Colonic mucosa (tissue), 4 donors: ENCODE measurements at places on chromosomes 7 and 10. TPM values are rescaled to one million over a fixed set of nuclear protein-coding genes. Genes with fewer than 3 reads are reported as not detected.

COL28A1 gene
- total RNA-seq = 3.5 TPM

MAPK8 gene
- total RNA-seq = 43.3 TPM

NME8 gene
- total RNA-seq = not detected

CALD1 gene
- 193 TPM for total RNA-seq

DNA sequence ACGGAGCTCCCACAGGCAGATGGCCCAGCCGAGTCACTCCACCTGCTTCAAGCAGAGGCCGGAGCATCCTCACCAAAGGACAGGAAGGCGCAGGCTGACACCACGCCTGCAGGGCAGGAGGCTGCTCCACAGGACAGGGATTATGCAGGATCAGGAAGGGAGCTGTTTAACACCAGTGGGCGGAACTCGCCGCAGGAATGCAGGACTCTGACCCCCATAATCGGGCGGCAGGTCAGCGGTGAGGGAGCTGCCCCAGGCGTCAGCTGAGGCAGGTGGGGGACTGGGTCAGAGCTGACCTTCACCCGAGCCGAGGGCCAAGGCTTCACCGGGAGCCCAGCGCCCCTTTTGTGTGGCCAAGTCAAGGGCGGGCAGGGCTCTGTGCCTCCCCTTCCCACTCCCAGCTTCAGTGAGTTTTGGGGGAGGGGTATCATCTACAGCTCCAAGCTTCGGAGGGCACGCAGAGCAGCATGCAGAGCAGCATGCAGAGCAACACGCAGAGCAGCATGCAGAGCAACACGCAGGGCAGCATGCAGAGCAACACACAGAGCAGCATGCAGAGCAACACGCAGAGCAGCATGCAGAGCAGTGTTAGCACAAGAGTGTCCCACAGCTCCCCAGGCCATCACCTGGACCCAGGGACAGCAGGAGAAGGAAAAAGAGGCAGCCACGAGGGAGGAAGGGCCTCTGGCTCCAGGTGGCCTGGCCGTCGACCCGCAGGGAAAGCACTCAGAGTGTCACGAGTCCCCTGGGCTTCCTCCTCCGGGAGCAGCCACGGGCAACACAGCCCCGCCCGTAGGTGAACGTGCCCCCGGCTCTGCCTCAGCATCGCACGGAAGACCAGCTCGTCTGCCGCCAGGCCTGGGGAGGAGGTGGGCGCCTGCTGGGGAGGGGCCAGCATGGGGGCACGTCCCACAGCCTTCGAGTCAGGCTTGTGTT is 151.7 kb upstream of the PPP2R2D start:
- H3K4me3 ChIP-seq = no peak overlapping the region
- no peaks in the 10 kb centered on the region for H3K4me1 ChIP-seq
- no peaks in the 10 kb centered on the region for H3K36me3 ChIP-seq
- H3K27ac ChIP-seq = no peak overlapping the region
- H3K27me3 ChIP-seq = no peaks in the 10 kb centered on the region

DNA sequence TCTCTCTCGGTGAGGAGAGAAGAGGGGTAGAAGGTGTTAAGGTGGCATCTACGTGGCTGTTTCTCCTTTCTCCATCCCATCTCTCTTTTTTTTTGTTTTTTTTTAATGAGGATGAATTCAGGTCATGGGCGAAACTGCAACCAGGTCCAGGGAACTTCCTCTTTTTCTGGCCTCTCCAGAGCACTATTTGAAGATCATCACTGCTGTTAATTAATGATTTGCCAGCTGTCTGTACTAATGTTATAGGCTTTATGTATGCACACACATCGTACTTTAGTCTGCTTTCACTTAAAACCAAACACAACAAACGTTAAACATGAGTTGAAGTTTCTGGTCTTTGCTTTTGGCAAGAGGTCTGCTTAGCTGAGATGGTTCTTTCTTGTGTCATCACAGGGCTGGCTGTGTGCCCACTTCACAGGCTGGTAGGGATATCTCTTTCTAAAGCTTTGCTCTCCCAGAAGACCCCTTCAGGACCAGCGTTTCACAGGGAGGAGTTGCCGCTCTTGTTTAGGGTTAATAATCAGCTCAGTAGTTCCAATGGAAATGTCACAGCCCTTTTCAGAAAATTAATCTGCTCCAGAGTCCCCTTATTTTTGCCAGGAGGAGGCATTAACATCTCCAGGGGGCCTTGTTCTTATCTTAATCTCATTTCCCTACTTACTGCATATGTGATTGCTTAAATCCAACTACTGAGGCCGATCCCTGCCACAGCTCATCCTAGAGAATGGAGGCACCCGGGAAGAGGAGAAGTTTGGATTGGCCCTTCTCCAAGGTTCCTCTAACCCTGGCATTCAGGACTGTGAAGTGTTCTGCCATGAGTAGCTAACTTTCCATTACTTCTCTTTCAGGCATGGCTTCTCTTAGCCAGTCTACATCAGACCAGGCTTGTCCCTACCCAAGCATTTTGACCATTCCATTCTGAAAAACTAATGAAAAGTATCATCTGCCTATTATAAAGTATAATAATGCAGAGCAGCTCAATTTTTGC is 273.9 kb upstream of the NFE2L3 start:
- H3K27ac ChIP-seq = no peak overlapping the region
- no peak overlapping the region for H3K4me3 ChIP-seq
- no peaks in the 10 kb centered on the region for H3K4me1 ChIP-seq
- H3K36me3 ChIP-seq = no peaks in the 10 kb centered on the region

DNA sequence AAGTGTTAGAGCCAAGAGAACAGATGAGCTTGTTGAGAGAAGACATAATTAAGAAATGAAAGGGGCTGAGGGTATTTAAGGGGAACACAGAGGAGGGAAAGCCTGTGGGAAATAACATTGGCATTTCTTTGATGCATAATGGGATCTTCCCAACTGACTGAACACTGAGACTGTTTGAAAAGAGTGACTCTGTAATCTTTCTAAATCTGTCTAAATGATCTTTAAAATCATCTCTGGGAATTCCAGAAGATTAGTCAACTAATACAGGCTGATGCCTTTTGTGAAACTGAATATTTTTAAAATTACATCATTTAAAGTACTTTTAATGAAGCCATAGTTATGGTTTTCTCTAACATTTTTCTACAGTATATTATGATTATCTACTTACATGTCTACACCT is 17.4 kb upstream of the SLC35G1 start:
- H3K4me1 ChIP-seq = no peaks in the 10 kb centered on the region
- no peak overlapping the region for H3K4me3 ChIP-seq
- H3K27ac ChIP-seq = no peak overlapping the region
- no peaks in the 10 kb centered on the region for H3K27me3 ChIP-seq
- no peak for DNase-seq

- H3K27me3 ChIP-seq = no peaks in the 10 kb centered on the region
- no peaks in the 10 kb centered on the region for H3K4me1 ChIP-seq
- no peak overlapping the region for H3K4me3 ChIP-seq
- no peak for DNase-seq
- H3K36me3 ChIP-seq = no peaks in the 10 kb centered on the region
Measured at GRCh38 chr10:127426746-127427145, 122.4 kb upstream of the NPS start.

- no peak overlapping the region for H3K4me3 ChIP-seq
- H3K36me3 ChIP-seq = no peaks in the 10 kb centered on the region
- H3K27ac ChIP-seq = no peak overlapping the region
- H3K27me3 ChIP-seq = no peaks in the 10 kb centered on the region
- no peak for DNase-seq
- no peaks in the 10 kb centered on the region for H3K4me1 ChIP-seq
Measured at GRCh38 chr10:27534161-27534700, 30.1 kb downstream of the RAB18 start.

- DNase-seq = no peak
- H3K36me3 ChIP-seq = no peaks in the 10 kb centered on the region
- no peaks in the 10 kb centered on the region for H3K27me3 ChIP-seq
Measured at GRCh38 chr10:22246680-22247391, 29.0 kb upstream of the EBLN1 start.

DNA sequence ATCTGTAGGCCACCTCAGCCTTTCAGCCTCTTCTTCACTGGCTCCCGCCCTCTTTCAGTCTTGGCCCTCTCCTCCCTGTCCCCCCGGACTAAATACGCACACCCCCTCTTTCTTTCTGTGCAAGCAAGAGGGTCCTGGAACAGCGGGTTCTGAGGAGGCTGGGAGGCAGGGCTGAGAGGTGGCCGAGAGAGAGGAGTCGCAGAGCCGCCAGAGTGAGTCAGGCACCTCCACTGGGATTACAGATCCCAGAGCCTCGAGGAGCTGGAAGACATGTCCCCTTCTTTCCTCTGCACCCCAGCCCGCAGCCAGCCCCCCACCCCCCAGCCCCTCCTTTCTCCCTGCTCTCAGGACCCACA is 182 bp downstream of the CCDC136 start:
- peaks cover 4% of the 10 kb centered on the region for H3K4me1 ChIP-seq
- no peak overlapping the region for H3K27ac ChIP-seq
- H3K36me3 ChIP-seq = no peaks in the 10 kb centered on the region
- DNase-seq = no peak

GRCh38 chr10:110617425-110618229 is 26.5 kb upstream of the RBM20 start:
- no peak overlapping the region for H3K4me3 ChIP-seq
- no peaks in the 10 kb centered on the region for H3K27me3 ChIP-seq

DNA sequence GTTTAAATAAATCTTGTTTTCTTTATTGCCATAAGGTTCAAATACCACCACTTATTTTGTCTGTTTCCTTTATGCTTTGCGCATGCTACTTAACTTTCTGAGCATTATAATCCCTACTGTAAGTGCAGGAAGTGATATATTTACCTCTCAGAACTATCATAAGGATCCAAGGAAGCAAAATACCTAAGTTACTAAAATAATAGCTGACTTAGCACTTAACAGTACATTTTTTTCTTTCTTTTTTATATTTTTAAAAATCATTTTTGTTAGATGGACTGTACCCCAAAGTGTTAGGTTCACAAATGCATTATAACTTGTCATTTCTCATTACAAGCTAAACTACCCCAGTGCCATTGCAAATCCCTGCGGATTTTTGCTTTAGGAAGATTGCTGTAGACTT is 663.8 kb downstream of the SUGCT start:
- no peaks in the 10 kb centered on the region for H3K4me1 ChIP-seq
- no peaks in the 10 kb centered on the region for H3K36me3 ChIP-seq
- no peak overlapping the region for H3K27ac ChIP-seq
- H3K4me3 ChIP-seq = no peak overlapping the region

GRCh38 chr10:105697290-105697780 is 1056.2 kb downstream of the SORCS3 start:
- no peak overlapping the region for H3K4me3 ChIP-seq
- H3K27me3 ChIP-seq = no peaks in the 10 kb centered on the region
- H3K36me3 ChIP-seq = no peaks in the 10 kb centered on the region
- no peak for DNase-seq
- H3K27ac ChIP-seq = no peak overlapping the region

GRCh38 chr7:131370523-131370968 is 42.9 kb downstream of the MKLN1 start:
- DNase-seq = no peak
- H3K36me3 ChIP-seq = no peaks in the 10 kb centered on the region
- H3K4me1 ChIP-seq = no peaks in the 10 kb centered on the region
- H3K4me3 ChIP-seq = no peak overlapping the region
- H3K27me3 ChIP-seq = no peaks in the 10 kb centered on the region

DNA sequence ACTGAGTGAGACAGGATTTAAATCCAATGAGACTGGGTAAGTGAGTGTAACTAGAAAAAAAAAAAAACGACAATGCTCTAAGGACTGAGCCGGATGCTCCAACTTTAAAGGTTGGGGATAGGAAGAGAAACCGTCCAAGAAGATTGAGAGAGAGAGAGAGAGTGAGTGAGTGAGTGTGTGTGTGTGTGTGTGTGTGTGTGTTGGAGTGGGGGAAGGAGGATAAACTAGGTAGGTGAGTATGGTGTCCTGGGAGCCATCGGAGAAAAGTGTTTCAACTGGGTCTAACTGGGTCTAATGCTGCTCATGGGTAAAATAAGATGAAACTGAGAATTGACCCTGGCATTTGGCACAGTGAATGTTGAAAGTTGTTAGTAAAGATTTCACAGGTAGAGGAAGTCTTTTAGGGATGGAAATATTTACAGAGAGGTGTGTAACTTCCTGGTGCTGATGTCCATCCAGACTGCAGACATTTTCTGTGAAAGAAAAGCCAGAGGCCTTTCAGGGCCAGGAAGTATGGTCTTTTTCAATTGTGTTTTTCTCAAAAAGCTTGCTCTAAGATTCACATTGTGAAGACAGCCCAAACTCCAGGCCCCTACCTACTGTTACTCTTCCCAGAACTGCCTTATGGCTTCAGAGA is 14.2 kb downstream of the ENTPD1 start:
- H3K4me3 ChIP-seq = no peak overlapping the region
- DNase-seq = no peak
- no peaks in the 10 kb centered on the region for H3K36me3 ChIP-seq
- H3K27ac ChIP-seq = no peak overlapping the region
- H3K27me3 ChIP-seq = no peaks in the 10 kb centered on the region
- H3K4me1 ChIP-seq = no peaks in the 10 kb centered on the region

DNA sequence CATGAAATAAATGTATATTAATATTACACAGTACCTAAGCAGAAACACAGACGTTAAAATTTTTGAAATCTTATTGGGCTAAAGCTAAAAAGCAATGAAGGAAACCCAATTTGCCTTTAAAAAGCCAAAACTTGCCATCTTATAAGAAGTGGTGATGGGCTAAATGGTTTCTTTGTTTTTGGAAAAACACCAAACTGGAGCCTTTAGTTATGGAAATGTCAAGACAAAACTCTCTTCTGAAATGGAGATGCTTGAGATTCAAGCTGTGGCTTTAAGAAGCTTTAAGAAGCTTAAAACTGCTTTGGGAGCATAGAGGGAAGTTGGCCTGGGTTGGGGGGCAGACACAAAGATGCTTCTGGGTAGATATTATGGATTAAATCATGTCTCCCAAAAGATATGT is 277.0 kb downstream of the GFRA1 start:
- no peaks in the 10 kb centered on the region for H3K27me3 ChIP-seq
- DNase-seq = no peak
- no peak overlapping the region for H3K27ac ChIP-seq
- H3K4me3 ChIP-seq = no peak overlapping the region
- H3K36me3 ChIP-seq = no peaks in the 10 kb centered on the region
- H3K4me1 ChIP-seq = no peaks in the 10 kb centered on the region

- no peak overlapping the region for H3K4me3 ChIP-seq
- no peaks in the 10 kb centered on the region for H3K27me3 ChIP-seq
- no peaks in the 10 kb centered on the region for H3K4me1 ChIP-seq
- no peak overlapping the region for H3K27ac ChIP-seq
Measured at GRCh38 chr7:96033009-96033598, 260.8 kb downstream of the DYNC1I1 start.

DNA sequence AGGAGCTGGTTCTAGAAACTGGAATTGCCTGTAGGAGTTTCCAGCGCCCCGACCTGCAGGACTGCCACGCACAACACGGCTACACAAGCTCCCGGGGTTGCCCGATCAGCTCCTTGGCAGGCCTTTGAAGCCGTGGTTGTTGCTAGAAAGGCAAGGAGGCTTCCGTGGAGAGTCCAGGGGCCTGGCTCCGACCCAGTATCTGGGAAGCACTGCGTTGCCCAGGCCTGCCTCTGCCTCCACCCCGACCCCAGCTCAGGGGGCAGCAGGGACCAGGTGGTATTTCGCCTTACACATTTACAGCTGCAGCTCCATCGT is 54.4 kb downstream of the PROSER2 start:
- H3K4me3 ChIP-seq = no peak overlapping the region
- H3K27me3 ChIP-seq = no peaks in the 10 kb centered on the region
- H3K4me1 ChIP-seq = peaks cover 11% of the 10 kb centered on the region
- no peak for DNase-seq
- no peak overlapping the region for H3K27ac ChIP-seq
- no peaks in the 10 kb centered on the region for H3K36me3 ChIP-seq

- DNase-seq = no peak
- no peak overlapping the region for H3K4me3 ChIP-seq
- no peaks in the 10 kb centered on the region for H3K27me3 ChIP-seq
- no peaks in the 10 kb centered on the region for H3K36me3 ChIP-seq
- no peak overlapping the region for H3K27ac ChIP-seq
- peaks cover 7% of the 10 kb centered on the region for H3K4me1 ChIP-seq
Measured at GRCh38 chr7:22561895-22562593, 62.1 kb upstream of the STEAP1B start.

- H3K36me3 ChIP-seq = no peaks in the 10 kb centered on the region
- no peak overlapping the region for H3K27ac ChIP-seq
- no peak for DNase-seq
- no peak overlapping the region for H3K4me3 ChIP-seq
Measured at GRCh38 chr7:93414574-93414973, 159.9 kb downstream of the CALCR start.
